ENCODE measurements at places on chromosomes 5 and 9. TPM values are rescaled to one million over a fixed set of nuclear protein-coding genes. Genes with fewer than 3 reads are reported as not detected.
A peak's percentile ranks its signal among the peaks of the same experiment; 100 is the strongest.

- no peak for DNase-seq
Observed at GRCh38 chr5:91443761-91444467, 60.8 kb upstream of the ARRDC3 start.

DNA sequence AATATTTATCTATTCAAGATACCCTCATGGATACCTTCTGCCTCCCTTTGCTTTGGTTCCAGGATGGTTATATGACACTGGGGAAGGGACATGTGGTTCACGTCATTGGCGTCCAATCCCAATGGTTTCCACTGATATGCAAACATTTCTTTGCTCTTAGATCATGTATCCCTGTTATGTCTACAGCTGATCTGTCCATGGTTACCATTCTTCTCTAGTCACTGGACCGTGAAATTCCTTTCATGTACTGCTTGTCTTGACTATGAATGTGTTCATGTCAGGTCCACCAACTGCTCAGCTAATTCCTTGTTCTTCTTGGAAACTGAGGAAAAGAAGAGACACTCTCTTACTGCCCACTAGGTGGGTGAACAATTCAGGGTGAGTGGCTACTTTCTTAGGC, 391.1 kb upstream of the ZNF608 start:
- DNase-seq = no peak

- no peak for DNase-seq
Observed at GRCh38 chr9:69976152-69976551, 67.5 kb upstream of the MAMDC2 start.

DNA sequence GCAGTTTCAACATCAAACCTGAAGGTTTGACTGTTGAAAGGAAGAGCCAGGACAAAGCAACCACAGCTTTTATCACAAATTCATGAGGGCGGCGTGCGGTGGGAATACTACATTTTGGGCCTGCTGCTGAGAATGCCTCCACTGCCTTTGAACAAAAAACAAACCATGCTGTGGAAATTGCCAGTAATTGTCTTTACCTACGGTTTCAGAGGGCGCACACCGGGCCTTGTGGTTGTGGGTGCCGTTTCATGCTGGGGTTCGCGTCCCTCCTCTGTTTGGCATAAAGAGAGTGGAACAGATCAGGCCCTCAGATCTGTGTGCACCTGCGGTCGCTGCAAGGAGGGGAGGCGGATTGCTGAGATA, 27.6 kb upstream of the TCF7 start:
- DNase-seq = no peak

DNA sequence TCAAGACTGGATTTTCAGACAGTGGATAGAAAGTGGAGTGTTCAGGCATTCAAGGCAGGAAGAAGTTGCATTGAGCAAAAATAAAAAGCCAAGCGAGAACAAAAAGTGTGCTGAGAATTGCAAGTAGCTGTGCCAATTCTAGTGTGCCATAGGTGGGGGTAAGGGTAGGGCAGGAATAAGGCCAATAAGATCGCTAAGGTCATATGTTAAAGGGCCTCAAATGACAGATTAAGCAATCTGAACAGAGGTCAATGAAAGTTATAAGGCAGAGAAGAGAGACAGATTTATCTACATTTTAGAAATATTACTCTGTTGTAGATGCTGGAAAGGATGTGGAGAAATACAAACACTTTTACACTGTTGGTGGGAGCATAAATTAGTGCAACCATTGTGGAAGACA, 36.4 kb downstream of the NADK2 start:
- no peak for DNase-seq

DNA sequence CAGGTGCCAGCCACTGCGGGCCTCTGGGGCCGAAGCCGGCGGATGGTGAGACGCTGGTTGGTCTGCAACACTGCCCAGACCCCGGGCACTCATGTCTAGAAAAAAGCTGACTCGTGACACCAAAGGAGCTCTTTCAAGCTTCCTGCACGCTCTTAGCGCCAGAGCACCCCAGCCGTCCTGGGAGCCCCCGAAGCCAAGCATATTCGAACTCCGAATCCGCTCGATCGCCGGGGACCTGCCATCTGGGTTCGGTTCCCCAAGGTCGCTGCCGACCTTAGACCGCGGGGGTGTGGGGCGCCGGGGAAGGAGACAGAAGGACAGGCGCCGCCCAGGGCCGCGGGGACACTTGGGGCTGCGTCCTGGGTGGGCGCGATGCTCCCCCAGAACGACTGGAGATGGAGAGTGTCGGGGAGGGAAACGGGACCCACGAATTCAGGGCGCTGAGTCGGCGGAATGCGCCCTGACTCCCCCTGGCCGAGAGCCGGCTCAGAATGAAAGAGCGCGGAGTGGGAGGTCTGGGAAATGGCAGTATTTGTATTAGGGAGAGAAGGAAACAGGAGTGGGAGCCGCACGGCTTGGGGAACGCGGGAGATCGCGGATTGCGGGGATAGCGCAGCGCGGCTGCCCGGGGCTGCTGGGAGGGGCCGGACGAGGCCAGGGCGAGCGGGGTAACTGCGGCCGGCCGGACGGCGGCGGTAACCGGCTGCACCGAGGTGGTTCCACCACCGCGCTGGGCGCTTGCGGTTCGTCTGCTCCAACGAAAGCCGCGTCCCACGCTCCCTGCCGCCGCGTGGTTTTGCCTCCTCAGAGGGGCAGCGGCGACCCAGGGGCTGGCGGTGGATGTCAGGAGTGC, 20.1 kb upstream of the MARCHF6 start:
- DNase-seq = peak; percentile 84

DNA sequence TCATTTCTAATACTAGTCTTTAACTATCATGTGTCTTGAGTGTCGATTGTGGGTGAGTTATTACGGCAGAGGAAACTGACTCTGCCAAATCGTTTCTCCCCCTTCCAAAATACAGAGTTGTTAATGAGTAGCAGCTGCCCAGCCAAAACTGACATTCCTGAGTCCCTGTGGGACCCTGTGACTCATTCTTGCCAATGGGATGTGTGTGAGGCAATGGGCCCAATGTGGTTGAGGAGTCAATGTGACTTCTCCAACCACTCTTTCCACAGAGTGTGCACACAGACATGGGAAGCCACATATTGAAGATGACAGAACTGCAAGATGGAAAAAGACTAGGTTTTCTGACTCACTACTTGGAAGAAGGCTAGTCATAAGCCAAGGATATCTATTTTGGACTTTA, 434.7 kb downstream of the DTWD2 start:
- no peak for DNase-seq

Gene FBXO38
- total RNA-seq = 46.5 TPM

Gene VLDLR
- total RNA-seq = 16.7 TPM

Gene FBP2
- total RNA-seq = not detected

Gene GARIN3
- not detected for total RNA-seq

Measured in esophagus muscularis mucosa (tissue), 4 donors.